ENCODE measurements at places on chromosomes 6 and 20.

DNA sequence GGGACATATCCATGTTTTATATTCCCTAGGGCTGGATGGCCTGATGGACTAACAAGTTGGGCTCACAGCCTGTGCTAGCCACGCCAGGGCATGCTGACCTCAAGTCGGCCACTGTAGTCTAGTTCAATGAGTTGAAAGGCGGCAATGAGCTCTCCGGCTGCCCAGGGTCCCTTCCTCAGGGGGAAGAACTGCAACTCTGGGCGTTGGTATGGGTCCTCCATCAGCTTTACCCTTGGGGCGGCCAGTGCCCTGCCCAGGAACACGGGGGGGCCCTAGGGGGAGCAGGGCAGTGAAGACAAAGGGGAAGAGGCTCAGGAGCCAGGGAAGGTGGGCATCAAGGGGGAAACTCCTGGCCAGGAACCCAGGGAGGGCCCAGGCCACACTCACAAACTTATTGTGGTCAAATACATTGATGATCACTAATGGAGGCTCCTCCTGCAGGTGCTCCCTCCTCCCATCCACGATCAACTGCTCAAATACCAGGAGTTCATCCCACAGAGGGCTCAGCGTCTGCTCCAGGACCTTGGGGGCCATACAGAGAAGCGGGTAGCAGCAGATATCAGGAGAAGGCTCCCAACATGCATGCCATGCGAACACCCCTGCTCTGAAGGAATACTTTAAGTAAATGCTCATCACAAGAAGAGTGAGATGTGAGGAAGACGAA, 32.8 kb upstream of the SPAG4 start:
- DNase-seq, result no peak

- no peak for DNase-seq
Measured at GRCh38 chr6:128168244-128168643, 267.4 kb upstream of the THEMIS start.

GRCh38 chr6:93721386-93722048, 302.2 kb upstream of the EPHA7 start:
- DNase-seq, result peak; percentile 69

DNA sequence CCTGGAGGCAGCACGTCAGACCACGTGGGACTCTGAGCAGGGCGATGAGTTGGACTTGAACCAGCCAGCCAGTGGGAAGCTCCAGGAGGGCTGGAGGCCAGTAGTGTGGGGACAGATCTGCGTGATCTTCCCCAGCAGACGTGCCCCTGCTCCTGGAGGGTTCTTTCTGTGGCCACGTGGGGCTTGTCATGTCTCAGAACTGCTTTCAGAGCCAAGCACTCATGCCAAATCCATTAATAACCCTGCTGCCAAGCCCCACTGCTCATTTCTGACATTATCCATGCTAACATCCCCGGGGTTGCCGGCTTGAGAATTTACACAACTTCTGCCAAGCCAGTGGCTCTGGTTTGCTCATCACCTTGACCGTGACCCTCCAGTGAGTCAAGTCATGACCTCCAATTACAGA, 38.3 kb downstream of the SIRPA start:
- no peak for DNase-seq

- DNase-seq, result no peak
Measured at GRCh38 chr6:91420243-91420642, 833.4 kb upstream of the MAP3K7 start.
